ENCODE measurements at places on chromosomes 6 and 20.

GRCh38 chr20:58202044-58202443, 26.4 kb downstream of the ANKRD60 start:
- no peak for DNase-seq

DNA sequence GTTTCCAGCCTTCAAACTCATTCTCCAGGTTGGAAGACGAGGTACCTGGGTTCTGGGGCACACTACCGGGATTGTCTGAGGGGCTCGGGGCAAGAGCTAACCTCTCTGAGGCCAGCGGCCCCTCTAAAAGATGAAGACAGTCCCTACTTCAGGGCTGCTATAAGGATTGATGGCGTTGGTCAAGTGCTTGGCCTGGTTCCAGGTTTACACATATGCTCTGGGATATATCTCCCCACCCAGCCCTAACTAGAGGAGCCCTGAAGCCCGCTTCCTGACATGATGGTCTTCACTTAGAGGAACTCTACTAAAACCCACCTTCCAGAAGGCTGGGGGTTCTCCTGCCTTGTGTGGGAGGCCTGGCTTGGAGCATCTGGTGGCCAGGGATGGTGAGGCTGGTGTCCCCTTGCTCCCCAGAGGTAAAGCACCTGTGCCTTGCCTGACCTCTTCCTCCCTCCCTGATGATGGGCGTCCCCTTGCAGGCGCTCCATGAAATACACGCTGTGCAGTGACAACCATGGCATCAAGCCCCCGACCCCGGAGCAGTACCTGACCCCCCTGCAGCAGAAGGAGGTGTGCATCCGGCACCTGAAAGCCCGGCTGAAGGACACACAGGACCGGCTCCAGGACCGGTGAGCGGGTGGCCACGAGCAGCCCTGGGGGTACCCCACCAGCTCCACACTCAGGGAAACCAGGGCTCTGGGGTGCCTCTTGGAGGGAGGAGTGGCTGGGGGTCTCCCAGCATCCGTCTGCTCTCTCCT, 28.7 kb downstream of the SDCBP2 start:
- DNase-seq, result no peak

- no peak for DNase-seq
These were observed 314.7 kb upstream of the PRDM1 start for GRCh38 chr6:105771313-105771970.

- DNase-seq, result no peak
These were observed 39.2 kb upstream of the TXLNB start for GRCh38 chr6:139330826-139331500.

DNA sequence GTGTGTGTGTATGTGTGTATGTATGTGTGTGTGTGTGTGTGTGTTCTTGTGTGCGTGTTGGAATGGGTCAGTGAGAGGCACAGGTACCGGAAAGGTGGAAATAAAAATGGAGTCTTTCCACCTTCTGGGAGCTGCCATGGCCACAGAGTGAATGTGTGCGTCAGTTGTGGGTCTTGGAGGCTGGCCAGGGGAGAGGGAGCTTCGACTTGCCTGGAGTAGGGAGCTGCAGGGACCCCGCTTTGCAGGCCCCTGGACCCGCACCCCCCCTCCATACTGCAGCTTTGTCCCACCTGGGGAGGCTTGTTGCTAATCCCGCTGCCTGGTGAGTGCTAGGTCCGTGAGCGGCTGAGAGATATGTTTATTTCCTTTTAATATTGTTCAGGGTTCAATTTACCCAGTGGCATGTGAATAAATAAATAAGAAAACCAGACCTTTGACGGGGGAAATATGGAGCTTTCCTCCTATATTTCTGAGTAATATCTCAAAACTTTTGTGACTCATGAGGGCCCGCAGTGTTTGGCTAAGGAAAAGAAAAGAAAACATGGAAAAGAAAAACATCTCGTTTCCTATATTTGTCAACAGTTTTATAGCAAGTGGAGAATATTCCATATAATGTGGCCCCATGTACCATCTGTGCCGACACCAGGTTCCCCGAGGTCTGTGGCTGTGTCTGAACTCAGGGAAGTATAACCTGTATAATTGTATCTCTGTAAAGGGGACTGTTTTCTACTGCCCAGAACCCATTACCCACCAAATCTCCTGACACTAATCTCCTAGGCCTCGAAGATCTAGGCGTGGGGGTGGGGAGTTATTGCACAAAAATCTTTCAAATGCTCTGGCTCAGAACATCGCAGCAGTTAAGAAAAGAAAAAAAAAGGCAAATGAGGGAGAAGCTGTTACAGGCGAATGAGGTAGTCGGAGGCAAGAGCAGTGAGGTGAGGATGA, 24.6 kb upstream of the CCDC167 start:
- no peak for DNase-seq
